ENCODE measurements at places on chromosomes 6 and 20.

- DNase-seq, result no peak
These were observed 42.4 kb downstream of the RTN4IP1 start for GRCh38 chr6:106586815-106587415.

DNA sequence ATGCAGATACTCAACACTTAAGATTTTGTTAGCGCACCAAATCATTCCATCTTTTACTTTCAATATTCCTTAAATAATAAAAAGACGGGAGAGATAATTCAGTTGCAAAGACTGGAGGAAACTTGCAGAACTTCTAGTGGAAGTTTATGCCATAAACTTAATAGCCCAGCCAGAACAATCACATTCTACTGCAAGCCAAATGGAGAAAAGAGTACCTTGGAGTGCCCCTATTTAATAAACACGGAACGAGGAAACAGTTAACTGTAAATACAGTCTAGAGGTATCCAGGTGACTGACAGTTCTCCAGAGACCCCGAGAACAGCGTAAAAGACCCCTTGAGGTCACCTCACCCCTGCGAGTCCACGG, 635 bp downstream of the SLC35B3 start:
- no peak for DNase-seq

DNA sequence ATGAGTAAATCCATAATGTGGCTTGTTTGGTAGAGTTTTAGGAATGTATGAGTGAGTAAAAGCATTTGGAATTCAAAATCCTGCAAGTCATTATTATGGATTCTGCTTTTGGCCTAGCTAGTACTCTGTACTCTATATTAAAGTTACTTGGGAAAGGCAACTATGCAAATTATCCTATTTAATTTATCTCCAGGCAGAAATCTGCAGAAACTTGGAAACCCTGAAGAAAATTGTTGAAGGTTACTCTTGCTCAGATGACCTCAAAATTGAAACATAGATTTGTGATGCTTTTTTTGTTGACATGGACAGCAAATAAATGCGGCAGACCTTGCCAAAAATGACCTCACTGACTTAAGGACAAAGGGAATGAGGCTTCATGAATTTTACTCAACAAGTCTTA, 477.1 kb upstream of the EYS start:
- DNase-seq, result no peak

- no peak for DNase-seq
These were observed 8.7 kb downstream of the TOX2 start for GRCh38 chr20:43923322-43923721.

GRCh38 chr6:34511915-34512737, 44.0 kb downstream of the SPDEF start:
- DNase-seq, result no peak

GRCh38 chr6:35360349-35361138, 18.2 kb downstream of the PPARD start:
- DNase-seq, result no peak

DNA sequence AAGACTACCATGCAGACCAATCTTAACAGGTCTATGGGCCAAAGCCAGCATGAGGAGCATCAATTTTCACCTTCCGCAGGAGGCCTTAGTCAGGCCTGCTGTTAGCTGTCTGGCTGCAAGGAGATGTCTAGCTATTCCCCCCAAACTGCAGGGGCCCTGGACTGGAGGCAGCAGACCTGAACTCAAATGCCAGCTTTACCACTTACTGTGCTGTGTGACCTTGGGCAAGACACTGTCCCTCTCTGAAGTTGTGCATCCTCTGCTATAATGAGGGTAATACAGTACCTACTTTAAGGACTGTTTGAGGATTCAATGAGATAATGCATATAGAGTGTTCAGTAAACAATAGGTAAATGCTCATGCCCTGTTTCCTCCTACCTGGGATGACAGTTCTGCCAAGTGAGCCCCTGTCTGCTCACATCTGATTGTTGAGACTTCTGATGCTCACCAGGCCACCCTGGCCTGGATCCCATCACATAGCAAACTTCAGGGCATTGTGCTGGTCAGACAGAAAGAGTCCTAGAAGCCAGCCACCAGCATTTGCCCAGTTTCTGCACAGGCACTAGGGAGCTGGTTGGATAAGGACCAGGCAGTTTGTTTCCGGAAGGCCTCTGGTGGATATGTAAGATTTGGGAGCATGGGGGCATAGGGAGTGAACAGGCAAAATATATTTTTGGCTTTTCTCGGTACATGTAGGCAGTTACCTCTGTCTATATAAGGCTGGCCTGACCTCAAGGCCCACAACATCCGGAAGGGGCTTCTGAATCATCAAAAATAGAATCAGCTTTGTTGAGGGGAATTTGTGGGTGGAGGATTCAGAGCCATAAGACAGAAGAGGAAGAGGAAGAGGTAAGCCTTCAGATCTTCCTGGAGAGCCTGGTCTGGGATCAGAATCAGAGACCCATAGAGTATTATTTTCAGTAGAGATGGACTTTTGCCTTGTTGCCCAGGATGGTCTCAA, 2.3 kb upstream of the OCSTAMP start:
- DNase-seq, result no peak

DNA sequence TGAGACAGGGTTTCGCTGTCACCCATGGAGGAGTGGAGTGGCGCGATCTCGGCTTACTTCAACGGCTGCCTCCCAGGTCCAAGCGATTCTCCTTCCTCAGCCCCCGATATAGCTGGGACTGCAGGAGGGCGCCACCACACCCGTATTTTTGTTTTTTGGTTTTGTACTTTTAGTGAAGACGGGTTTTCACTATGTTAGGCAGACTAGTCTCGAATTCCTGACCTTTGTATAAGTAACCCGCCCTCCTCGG, 115.4 kb upstream of the BTN3A2 start:
- DNase-seq, result no peak

- no peak for DNase-seq
These were observed 110.0 kb upstream of the SLC22A23 start for GRCh38 chr6:3566812-3567211.

DNA sequence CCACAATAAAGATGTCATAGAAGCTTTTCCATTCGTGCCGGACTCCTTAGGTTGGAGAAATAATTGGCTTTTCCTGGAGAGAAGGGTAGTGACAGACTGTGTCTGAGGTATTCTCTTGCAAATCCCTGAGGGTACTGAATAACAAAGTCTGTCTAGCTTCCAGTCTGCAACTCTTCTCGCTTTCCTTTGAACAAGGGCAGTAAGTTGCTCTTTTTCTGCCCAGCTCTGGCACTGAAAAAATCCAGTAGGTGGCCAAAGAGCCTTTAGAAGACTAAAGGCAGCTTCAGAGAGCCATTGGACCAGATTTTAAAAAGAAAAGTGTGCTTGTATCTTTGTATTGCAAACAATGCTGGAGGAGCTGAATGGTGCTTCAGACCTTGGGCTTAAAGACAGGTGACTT, 20.7 kb upstream of the RREB1 start:
- peak; percentile 18 for DNase-seq

DNA sequence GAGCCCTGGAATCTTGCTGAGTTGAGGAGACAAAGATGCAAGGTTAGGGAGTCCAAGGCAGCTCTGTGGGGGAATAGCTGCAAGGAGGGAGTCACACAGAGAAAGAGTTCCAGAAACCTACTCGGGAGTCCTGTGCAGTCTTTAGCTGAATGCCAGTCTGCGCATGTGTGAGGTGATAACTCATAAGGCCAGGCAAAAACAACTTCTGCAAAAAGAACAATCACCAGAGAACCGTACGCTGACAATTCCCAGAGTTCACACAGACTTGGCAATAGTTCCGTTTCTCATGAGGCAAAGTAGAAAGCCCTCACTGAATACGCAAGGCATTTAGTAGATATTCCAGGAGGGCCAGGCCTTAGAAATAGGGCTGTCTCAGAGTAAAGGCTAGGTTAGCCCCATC, 135.2 kb upstream of the TAB2 start:
- DNase-seq, result no peak

DNA sequence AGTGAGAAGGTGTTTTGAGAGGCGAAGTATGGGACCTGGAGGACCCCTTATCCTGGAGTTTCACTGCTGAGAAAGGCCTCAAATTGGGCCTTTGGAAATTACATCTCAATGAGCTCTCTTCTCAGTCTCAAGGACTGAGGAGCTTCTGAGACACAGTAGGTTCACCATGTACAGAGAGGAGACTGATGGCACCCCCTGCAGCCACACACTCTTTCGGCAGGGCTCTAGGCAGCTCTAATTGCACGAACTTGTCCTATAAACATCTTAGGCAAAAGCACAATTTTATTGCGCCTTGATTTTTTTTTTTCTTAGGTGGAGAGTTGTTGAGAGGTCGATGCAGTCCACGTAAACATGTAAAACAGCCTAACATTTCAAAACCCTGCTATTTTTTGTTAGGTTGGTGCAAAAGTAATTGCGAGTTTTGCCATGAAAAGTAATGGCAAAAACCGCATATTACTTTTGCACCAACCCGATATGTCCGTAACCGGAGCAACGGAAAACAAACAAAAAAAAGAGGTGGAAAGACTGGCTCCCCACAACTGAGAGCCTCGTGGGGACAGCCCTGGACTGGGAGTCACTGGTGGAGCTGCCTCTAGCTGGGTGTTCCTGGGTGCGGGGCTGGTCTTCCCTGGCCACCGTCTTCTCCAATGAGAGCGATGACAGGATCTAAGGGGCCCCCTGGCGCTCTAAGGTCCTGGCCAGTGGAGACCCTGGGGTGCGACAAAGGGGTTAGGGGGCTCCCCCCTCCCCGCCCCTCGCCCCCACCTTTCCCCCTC, 84.0 kb upstream of the EYA2 start:
- DNase-seq, result no peak

GRCh38 chr20:39067526-39068216, 105.5 kb downstream of the DHX35 start:
- no peak for DNase-seq

GRCh38 chr6:5081955-5082354, 3.2 kb upstream of the PPP1R3G start:
- no peak for DNase-seq

DNA sequence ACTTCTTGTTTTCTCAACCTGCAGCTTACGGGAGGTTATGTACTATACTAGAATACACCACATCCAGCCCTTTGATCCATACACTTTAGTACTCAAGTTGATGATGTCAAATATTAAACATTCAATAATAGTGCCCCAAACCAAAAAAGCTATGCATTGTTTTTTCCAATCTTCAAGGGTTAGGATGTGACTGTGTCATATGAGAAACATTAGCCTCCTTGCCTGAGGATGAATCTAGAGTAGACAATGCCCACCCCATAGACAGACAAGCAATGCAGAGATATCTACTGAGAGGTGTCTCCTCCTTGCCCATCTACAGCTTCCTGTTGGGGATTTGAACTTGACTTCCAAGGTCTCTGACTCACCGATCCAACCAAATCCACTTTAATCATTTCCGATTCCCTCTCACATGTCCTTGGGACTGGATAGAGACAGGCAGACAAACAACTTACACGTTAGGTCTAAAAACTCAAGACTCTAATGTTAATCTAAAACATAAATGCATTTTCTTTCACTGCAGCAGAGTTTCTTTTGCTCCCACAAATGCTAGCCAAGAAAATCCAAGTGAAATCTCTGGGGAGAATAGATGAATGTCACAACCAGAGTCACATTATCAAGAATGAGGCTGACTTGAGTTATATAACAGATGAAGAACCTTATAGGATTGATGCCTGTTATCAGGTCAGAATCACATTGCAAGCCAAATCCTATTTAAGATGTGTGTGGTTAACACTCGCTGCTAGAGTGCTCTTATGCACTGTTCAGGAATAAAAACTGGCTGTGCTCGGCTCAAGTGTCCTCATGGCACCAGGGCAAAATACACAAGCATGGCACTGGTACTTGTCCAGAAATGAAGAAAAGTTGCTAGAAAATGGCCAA, 75.5 kb upstream of the TNFAIP3 start:
- peak; percentile 45 for DNase-seq

DNA sequence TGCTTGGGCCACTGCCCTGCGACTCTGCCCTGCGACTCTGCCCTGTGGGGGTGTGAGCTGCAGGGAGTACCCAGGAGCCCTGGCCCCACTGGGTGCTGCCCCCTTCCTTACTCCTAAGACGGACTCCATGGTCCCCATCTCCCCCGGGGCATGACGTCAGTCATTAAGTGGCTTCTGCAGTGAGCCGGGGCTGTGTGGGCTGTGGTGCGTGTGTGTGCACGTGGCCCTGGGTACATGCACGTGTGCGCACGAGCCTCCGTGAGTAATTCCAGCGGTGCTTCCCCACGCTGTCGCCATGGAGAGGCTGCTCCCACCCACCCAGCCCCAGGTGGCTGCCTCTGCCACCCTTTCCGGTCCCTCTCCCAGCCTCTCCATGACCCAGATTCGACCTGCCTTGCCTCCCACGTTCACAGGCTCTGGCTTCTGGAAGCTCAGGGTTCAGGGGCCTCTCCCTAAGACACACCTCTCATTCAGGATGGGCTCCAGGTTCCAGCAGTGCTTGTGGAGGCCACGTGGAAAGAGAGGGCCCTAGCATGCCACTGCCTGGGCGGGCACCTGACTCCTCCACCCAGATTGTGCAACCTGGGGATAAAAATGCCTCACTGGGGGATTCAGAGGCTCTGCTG, 88.3 kb downstream of the DLGAP4 start:
- DNase-seq, result no peak

GRCh38 chr20:1875762-1876161, 19.4 kb upstream of the SIRPA start:
- DNase-seq, result no peak

DNA sequence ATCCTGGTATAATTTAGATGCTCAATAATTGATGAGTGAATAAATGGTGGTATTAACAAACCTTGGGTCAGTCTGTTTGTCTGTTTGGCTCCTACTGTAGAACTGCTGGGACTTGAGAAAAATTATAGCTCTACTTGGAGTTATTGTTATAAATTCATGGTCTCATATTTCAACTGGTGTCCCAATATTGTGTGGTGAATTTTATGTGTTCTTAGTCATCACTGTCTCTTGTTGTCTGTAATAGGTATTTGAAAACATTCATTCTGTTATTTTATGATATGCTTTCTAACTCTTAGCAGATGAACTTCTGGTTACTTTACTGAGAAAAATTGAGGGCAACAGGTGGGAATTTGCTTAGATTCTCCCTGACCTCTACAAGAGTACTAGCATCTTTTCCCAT, 221.4 kb downstream of the CDKAL1 start:
- no peak for DNase-seq

GRCh38 chr20:6783752-6784151, 16.3 kb downstream of the BMP2 start:
- no peak for DNase-seq

GRCh38 chr6:49980898-49981297, 11.5 kb upstream of the DEFB113 start:
- DNase-seq, result no peak

GRCh38 chr20:13422637-13423036, 201.6 kb downstream of the ISM1 start:
- no peak for DNase-seq

GRCh38 chr6:130018744-130019325, 454 bp downstream of the L3MBTL3 start:
- peak; percentile 28 for DNase-seq
